D721Med (cell line): ENCODE measurements at places on chromosomes 2 and 18.

- no peak for DNase-seq
Observed at GRCh38 chr2:216071111-216071851, 10.3 kb downstream of the PECR start.

GRCh38 chr18:59372975-59373374 lies 13.9 kb upstream of the LMAN1 start:
- no peak for DNase-seq

- DNase-seq: no peak
Observed at GRCh38 chr2:117555965-117556364, 258.5 kb upstream of the DDX18 start.

DNA sequence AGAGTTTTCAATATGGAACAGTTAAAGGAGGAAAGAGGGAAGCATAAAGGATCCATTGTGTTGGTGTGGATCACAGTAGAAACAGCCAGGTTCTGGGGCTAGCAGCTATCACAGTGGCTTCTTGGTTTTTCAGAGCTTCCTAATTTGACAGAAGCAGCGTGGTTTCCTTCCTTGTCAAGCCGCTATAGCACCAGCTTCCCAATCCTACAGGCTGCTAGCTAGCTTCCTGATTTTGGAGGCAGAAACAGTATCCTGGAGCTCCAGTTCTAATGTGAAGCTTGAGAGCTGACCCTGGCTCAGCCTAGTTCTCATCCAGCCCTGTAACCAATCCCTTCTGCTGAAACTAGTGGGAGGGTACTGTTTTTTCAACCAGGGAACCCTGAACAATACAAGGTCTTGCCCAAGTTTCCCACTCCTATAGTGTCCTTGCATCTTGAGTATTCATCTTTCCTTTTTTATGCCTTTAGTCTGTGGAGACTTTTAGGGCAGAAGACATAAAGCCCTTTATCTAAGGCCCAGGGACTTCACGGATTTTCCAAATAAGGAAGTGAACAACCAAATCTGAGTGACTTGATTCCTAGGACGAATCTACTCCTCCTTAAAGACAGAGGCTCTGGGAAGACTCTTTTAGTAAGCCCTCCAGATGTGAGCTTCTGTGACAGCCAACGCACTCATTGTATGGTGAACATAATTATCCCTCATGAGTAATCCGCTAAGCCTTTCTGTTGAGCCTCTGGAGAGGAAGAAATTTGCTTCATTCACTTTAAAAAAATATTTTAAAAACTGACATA lies 33.8 kb downstream of the CCDC93 start:
- no peak for DNase-seq

- no peak for DNase-seq
Observed at GRCh38 chr18:75574187-75574586, 146.7 kb upstream of the SMIM21 start.

GRCh38 chr2:53235836-53236582 lies 531.6 kb upstream of the CHAC2 start:
- DNase-seq: no peak
